Bronchial epithelial cell (primary cell): ENCODE measurements at places on chromosomes 12 and 14. TPM values are rescaled to one million over a fixed set of nuclear protein-coding genes. Genes with fewer than 3 reads are reported as not detected.

The MOK gene
- 3.2 and 4.0 TPM in 2 replicates for total RNA-seq

The ADAM21 gene
- total RNA-seq, result under 0.01 and 0.13 TPM in 2 replicates

The DCN gene
- total RNA-seq, result 2.7 and 32.6 TPM in 2 replicates

The TIGAR gene
- 10.0 and 11.8 TPM in 2 replicates for total RNA-seq

The LTBP2 gene
- 4.1 and 6.6 TPM in 2 replicates for total RNA-seq

The HOXC4 gene
- total RNA-seq, result not detected in 2 replicates

The RNU7-1 gene
- total RNA-seq, result not detected in 2 replicates

The MYF5 gene
- not detected in 2 replicates for total RNA-seq

The TIMELESS gene
- 3.4 and 3.6 TPM in 2 replicates for total RNA-seq

The NGB gene
- total RNA-seq, result 0.26 TPM in 1 of 2 replicates, not detected in the other

The ART4 gene
- total RNA-seq, result not detected in 2 replicates

- no peak for DNase-seq
Observed at GRCh38 chr12:109770104-109770860, 56.7 kb downstream of the FAM222A start.

DNA sequence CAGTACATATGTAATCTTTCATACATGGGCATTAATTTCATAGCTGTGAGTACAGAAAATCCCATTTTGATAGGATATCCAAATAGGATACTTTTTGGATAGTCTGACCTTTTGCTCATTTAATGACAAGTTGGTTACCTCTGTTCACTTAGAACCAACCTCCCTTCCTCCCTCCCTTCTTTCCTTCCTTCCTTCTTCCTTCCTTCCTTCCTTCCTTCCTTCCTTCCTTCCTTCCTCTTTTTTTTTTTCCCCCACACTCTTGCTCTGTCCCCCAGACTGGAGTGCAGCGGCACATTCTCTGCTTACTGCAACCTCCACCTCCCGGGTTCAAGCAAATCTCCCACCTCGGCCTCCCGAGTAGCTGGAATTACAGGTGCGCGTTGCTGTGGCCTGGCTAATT lies 162.9 kb downstream of the FUT8 start:
- no peak for DNase-seq

DNA sequence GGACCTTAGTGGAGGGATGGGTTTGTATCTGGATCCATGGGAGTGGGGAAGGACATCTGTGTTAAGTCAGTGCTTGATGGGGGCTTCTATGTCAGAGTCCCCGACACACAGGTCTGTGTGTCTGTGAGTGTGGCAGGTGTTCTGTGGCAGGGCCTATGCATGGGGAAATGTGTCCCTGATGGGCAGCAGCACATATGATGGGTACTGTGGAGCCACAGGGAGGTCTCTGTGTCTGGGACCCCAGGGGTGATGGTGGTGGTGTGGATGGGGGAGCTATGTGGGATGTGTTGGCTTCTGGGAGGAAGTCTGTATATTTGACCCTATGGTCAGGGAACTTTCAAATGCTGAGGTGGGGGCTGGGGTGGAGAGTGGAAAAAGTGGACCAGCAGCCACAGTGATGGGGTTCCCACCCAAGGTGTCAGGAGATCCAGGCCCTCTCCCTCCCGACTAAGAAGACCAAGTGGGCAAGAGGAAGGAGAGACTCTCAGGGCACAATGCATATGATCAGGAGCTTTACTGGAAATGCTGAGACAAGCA lies 16.5 kb downstream of the KRT7 start:
- DNase-seq, result no peak

GRCh38 chr14:51294951-51295525 lies 55.0 kb downstream of the TMX1 start:
- no peak for DNase-seq

- DNase-seq, result no peak
Observed at GRCh38 chr14:89700801-89701200, 253.7 kb downstream of the EFCAB11 start.

GRCh38 chr14:44170101-44170500 lies 337.0 kb downstream of the FSCB start:
- DNase-seq, result no peak

DNA sequence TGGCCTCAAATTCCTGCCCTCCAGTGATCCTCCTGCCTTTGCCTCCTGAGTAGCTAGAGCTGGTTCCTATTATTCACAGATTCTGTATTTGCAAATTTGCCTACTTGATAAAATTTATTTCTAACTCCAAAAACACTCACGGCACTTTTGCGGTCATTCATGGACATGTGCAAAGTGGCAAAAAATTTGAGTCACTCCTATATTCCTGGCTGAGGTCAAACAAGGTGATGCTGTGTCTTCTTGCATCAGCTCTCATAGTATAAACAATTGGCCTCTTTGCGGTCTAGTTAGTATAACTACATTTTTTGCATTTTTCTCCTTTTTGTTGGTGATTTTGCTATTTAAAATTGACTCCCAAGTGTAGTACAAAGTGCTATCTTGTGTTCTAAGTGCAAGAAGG lies 24.7 kb downstream of the ATF1 start:
- no peak for DNase-seq

- no peak for DNase-seq
Observed at GRCh38 chr12:120844297-120844696, 59.9 kb downstream of the SPPL3 start.

GRCh38 chr14:54567639-54568561 lies 972 bp downstream of the SAMD4A start:
- DNase-seq, result peak; percentile 28

- peak; percentile 28 for DNase-seq
Observed at GRCh38 chr12:1594261-1595025, at the start of gene FBXL14. Gene FBXL14 (minus strand): TSS chr12:1594581. CDS start chr12:1594066, 515 bp downstream.

- no peak for DNase-seq
Observed at GRCh38 chr14:65433646-65434045, 21.1 kb downstream of the FUT8 start.

GRCh38 chr12:76032043-76032981 lies 736 bp upstream of the PHLDA1 start:
- peak; percentile 57 for DNase-seq

- DNase-seq, result no peak
Observed at GRCh38 chr12:99917711-99918402, 66.9 kb downstream of the ANKS1B start.

GRCh38 chr12:2851931-2852330 lies 4.9 kb downstream of the TEX52 start:
- no peak for DNase-seq

GRCh38 chr12:69431591-69432222 lies 38.5 kb upstream of the FRS2 start:
- no peak for DNase-seq

DNA sequence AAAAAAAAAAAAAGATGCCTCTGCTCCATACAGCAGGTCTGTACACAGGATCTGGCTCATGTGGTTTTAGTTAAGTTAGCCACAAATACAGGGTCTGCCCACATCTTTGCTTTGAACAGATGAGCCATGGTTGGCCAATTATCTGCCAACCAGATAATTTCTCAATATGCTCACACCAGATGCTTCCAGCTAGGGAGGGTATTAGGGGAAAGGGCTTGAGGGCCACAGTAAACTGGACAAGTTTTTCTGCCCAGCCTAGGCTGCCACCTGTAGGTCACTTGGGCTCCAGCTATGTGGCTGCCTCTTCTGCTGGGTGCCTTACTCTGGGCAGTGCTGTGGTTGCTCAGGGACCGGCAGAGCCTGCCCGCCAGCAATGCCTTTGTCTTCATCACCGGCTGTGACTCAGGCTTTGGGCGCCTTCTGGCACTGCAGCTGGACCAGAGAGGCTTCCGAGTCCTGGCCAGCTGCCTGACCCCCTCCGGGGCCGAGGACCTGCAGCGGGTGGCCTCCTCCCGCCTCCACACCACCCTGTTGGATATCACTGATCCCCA lies 776 bp downstream of the RDH5 start:
- DNase-seq, result peak; percentile 80

DNA sequence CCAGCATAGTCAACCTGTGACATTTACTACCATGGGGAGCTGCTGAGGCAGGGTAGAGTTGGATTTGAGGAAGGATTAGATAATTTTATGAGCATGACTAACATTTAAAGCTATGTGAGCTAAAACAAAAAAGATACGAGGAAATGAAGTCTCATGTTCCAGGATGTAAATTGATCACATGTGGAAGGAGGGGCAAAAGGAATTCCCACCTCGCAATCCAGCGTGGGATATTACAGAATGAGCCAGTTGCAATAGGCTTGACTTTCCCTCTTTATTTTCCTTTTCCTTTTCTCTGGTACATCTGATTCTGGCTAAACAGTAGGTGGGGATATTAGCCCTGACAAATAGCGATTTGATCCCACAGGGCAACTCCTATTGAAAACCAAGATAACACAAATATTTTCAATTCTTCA lies 214.9 kb upstream of the HMGA2 start:
- DNase-seq, result peak; percentile 88

- DNase-seq, result peak; percentile 62
Observed at GRCh38 chr12:7068240-7068993, 7.9 kb downstream of the C1S start.

GRCh38 chr12:18549598-18549997 lies 188.2 kb downstream of the PLCZ1 start:
- DNase-seq, result no peak

DNA sequence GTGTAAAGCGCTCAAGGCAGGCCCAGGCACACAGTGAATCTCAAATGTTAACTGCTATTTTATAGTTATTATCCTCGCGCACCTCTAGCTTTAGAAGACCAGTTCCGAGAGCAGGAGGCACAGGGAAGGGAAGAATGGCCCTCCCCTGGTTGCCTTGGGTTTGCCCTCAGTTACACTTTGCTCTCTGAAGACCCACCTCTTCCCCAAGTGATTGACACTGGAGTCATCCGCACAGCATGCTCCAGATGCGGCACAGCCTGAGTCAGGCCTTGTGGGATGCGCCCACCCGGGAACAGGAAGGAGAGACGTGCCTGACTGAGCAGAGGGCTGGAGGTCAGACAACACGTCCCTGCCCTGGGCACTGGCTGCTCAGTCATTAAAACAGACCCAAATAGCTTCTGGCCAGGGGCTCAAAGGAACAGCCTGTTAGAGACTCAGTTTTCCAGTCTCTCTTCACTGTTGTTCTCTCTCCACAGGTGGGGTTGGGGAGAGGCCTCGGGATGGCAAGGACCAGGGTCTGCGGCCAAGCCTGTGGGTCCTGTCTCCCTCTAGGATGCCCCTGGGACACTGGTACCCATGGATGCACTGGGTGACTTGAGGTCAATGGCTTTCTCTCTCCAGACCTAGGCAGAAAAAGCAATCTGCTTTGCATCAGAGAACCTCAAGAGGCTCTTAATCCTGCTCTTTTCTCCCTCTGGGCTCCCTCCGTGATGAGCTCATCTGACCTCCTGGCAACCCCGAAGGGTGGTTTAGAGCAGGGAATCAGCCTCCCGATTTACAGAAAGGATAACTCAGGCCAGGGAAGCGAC lies 13.6 kb upstream of the MLXIP start:
- peak; percentile 65 for DNase-seq

- DNase-seq, result no peak
Observed at GRCh38 chr12:67326637-67327036, 57.5 kb downstream of the CAND1 start.

DNA sequence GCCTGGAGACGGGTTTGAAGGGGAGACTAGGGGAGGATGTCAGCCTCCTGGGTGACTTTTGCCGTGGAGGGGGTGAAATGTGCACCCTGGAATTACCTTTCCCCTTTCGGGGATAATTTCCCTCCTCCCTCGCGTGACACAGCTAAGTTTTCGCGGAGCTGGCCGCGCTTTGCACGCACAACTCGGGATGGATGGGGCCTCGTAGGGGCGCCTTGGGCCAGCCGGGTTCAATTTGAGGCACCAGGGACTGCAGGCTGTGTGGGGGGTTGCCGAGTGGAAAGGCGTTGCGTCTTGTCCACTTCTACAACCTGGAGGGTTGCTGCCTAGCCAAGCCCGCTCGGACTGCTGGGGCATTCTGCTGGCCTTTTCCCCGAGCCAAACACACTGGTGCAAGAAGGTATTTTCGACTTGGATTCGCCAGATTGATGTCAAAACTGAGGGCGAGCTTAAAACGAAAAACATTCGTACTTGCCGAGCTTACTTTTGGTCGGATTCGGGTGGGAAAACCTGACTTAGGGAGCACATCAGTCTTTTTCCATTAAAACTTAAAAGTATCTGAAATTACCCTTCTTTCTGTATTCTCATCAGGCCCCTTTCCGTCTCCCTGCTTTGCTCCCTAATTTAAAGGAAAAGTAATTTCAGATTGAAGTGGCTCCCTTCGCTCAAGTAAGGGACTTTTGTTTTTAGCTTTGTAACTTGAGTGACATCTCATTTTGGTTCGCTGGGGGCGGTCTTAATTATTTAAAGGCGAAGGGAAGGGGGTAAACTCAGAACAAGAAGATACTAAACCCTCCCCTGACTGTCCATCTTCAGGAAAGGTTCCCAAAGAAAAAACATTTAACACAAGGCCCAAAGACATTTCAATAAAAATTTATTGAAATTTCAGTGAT lies 14.3 kb downstream of the TBX3 start:
- no peak for DNase-seq

- no peak for DNase-seq
Observed at GRCh38 chr12:92929983-92930382, 888 bp upstream of the EEA1 start.
